ENCODE measurements at places on chromosomes 4 and X. TPM values are rescaled to one million over a fixed set of nuclear protein-coding genes. Genes with fewer than 3 reads are reported as not detected.
A peak's percentile ranks its signal among the peaks of the same experiment; 100 is the strongest.

GRCh38 chr4:148901075-148901705, 459.0 kb upstream of the NR3C2 start:
- no peaks in the 10 kb centered on the region for H3K4me1 ChIP-seq
- no peak overlapping the region for H3K4me3 ChIP-seq
- H3K27ac ChIP-seq = no peak overlapping the region
- H3K36me3 ChIP-seq = no peaks in the 10 kb centered on the region
- H3K27me3 ChIP-seq = no peaks in the 10 kb centered on the region

GRCh38 chr4:167939863-167940616, 152.3 kb upstream of the ANXA10 start:
- H3K4me3 ChIP-seq = no peak overlapping the region
- H3K36me3 ChIP-seq = no peaks in the 10 kb centered on the region
- H3K4me1 ChIP-seq = no peaks in the 10 kb centered on the region
- no peak for DNase-seq

DNA sequence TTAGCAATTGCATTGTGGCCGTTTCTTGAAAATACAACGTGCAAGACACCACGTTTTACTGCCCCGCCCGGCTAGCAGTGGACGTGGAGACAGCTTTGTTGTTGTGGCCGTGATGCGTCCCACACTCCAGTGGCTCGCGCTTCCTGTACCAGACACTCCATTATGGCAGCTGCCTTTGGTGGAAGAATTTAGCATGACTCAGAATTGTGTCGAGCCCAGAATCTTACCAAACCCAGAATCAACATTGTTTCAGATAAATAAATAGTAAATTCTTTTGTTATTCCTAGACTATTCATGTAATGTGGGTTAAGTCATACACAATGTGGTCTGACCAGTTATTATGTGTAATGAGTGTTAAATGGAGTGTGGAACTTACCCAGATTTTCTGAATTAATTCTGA, 25.3 kb upstream of the S100P start:
- peaks cover 12% of the 10 kb centered on the region for H3K27me3 ChIP-seq
- no peak overlapping the region for H3K27ac ChIP-seq
- no peak overlapping the region for H3K4me3 ChIP-seq
- no peaks in the 10 kb centered on the region for H3K4me1 ChIP-seq

DNA sequence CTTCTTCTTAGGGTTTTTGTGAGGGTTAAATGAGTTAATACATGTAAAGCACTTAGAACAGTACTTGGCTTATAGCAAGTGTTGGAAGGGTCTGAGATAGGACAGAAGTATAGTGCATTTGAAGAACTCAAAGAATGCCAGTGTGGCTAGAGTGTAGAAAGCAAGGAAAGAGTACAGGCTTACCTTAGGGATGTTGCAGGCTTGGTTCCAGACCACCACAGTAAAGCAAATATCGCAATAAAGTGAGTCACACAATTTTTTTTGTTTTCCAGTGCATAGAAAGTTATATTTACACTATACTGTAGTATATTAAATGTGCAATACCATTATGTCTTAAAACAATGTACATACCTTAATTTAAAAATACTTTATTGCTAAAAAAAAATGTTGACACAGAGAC, 41.3 kb downstream of the KIF4A start:
- H3K27me3 ChIP-seq = no peaks in the 10 kb centered on the region
- H3K4me3 ChIP-seq = no peak overlapping the region
- no peaks in the 10 kb centered on the region for H3K4me1 ChIP-seq
- no peaks in the 10 kb centered on the region for H3K36me3 ChIP-seq

- H3K27ac ChIP-seq = no peak overlapping the region
- H3K4me1 ChIP-seq = no peaks in the 10 kb centered on the region
- H3K27me3 ChIP-seq = no peaks in the 10 kb centered on the region
- H3K36me3 ChIP-seq = no peaks in the 10 kb centered on the region
- H3K4me3 ChIP-seq = no peak overlapping the region
These were observed 33.6 kb upstream of the SPANXN2 start for GRCh38 chrX:143754183-143754582.

DNA sequence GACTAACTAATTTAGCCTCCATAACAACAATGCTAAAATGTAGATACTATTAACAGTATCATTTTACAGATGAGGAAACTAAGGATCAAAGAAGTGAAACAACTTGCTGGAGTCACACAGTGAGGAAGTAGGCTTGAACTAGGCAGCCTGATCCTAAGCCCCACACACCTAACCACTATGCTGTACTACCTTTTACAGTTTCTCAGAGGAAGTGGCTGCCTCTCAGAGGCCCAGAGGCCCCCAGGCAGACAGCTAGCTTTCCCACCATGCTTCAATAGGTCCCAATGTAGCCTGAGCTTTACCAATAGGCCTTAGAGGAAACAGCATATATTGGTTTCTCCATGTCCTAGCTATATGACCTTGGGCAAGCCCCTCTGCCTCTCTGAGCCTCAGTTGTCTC, 69.4 kb upstream of the PJA1 start:
- no peak overlapping the region for H3K27ac ChIP-seq
- H3K4me1 ChIP-seq = no peaks in the 10 kb centered on the region
- no peak for DNase-seq
- no peak overlapping the region for H3K4me3 ChIP-seq
- no peaks in the 10 kb centered on the region for H3K27me3 ChIP-seq
- no peaks in the 10 kb centered on the region for H3K36me3 ChIP-seq

- H3K4me1 ChIP-seq = no peaks in the 10 kb centered on the region
- no peaks in the 10 kb centered on the region for H3K27me3 ChIP-seq
- no peak for DNase-seq
- H3K4me3 ChIP-seq = no peak overlapping the region
- H3K36me3 ChIP-seq = no peaks in the 10 kb centered on the region
- no peak overlapping the region for H3K27ac ChIP-seq
These were observed 41.6 kb downstream of the AFM start for GRCh38 chr4:73523126-73523525.

DNA sequence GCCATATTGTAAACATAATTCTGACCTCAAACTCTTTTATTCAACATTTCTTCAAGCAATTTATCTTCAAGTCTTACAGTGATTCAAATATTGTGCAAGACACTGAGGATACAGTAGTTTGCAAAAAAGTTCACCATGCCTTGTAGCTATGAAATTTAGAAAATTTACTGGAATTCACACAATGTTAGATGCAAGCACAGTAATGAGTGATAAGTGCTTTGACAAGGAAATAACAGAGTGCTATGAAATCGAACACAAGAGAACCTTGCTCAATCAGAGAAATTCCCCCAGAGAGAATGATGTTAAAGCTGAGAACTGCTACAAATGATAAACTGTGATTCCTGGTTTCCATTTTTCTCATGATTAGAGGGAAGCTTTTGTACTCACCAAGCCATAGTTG, 952.9 kb downstream of the FAT4 start:
- DNase-seq = no peak
- H3K4me3 ChIP-seq = no peak overlapping the region
- H3K4me1 ChIP-seq = no peaks in the 10 kb centered on the region
- H3K27ac ChIP-seq = no peak overlapping the region
- no peaks in the 10 kb centered on the region for H3K36me3 ChIP-seq

DNA sequence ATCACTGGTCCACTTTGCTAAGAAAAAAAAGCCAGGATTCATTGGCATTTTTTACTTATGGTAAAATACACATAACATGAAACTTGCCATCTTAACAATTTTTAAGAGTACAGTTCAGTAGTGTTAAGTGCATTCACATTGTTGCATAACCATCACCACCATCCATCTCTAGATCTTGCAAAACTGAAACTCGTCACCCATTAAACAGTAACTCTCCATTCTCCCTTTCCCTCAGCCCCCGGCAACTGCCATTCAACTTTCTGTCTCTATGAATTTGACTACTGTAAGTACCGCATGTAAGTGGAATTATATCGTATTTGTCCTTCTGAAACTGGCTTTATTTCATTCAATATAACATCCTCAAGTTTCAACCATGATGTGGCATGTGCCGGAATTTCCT, 56.3 kb upstream of the LNX1 start:
- no peak for DNase-seq
- H3K27ac ChIP-seq = peak overlapping the region; percentile 88
- no peak overlapping the region for H3K4me3 ChIP-seq
- H3K4me1 ChIP-seq = peaks cover 4% of the 10 kb centered on the region
- H3K36me3 ChIP-seq = no peaks in the 10 kb centered on the region

GRCh38 chr4:113476800-113477199, 284.7 kb downstream of the CAMK2D start:
- no peaks in the 10 kb centered on the region for H3K27me3 ChIP-seq
- DNase-seq = no peak
- H3K36me3 ChIP-seq = no peaks in the 10 kb centered on the region
- no peak overlapping the region for H3K4me3 ChIP-seq
- H3K4me1 ChIP-seq = no peaks in the 10 kb centered on the region
- H3K27ac ChIP-seq = no peak overlapping the region

- no peak overlapping the region for H3K4me3 ChIP-seq
- H3K27me3 ChIP-seq = no peaks in the 10 kb centered on the region
- H3K4me1 ChIP-seq = no peaks in the 10 kb centered on the region
- H3K27ac ChIP-seq = no peak overlapping the region
These were observed 53.3 kb upstream of the GRPEL1 start for GRCh38 chr4:7121174-7121573.

DNA sequence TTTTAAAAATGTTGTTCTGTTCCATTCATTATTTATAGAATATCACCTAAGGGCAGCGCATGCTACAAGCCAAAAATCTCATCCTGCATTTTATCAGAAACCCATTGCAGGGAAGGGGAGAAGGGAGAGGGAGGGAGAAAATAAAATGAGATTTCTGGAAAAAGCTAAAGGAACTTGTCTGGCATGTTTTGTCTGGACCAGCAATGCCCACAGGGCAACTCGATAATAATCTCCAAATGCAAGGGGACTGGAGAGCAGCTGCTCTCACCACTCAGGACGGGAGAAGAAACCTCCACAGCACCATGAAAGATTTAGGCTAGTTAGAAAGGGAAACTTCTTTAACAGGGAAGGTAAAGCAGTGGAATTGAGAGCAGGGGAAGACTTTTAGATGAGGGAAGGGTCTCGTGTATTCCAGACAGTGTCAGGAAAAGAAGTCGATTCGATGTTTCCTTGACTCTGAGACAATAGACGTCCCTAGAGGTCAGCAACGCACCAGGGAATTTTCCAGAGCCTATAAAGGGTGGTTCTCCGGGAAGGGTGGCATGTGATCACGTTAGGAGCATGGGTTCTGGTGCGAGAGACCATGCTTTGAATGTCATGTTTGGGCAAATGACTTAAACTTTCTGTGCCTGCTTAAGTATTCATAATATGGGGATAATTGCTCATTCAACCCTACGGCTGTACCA, 132.2 kb upstream of the NDP start:
- no peaks in the 10 kb centered on the region for H3K27me3 ChIP-seq
- no peak overlapping the region for H3K27ac ChIP-seq
- no peak for DNase-seq
- H3K4me3 ChIP-seq = no peak overlapping the region
- H3K36me3 ChIP-seq = no peaks in the 10 kb centered on the region

GRCh38 chrX:55056820-55057674, 17.8 kb upstream of the PAGE2B start:
- H3K36me3 ChIP-seq = no peaks in the 10 kb centered on the region
- no peak overlapping the region for H3K4me3 ChIP-seq
- no peaks in the 10 kb centered on the region for H3K4me1 ChIP-seq
- DNase-seq = no peak
- H3K27me3 ChIP-seq = no peaks in the 10 kb centered on the region
- H3K27ac ChIP-seq = no peak overlapping the region

DNA sequence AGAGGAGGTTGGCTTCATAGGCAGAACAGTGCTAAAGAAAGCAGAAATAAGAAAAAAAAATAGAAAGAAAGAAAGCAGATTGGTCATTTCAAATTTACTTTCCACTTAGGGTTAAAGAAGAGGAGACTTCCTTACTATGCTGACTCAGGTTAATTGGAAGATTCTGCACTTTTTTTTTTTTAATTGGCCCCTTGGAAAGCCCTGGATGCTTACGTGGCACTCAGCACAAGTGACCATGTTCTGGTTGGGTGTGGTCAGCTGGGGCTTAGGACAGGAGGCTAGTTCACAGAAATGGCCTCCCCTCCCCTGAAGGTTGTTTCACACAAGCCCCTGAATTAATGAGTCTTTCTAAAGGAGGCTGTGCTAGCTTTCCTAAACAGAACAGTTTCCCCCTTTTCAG, 14.5 kb downstream of the MAGEA9B start:
- no peak overlapping the region for H3K4me3 ChIP-seq
- no peaks in the 10 kb centered on the region for H3K36me3 ChIP-seq
- no peaks in the 10 kb centered on the region for H3K27me3 ChIP-seq
- no peak for DNase-seq
- H3K27ac ChIP-seq = no peak overlapping the region

GRCh38 chr4:166091912-166092510, 219.0 kb downstream of the TLL1 start:
- no peak for DNase-seq
- H3K36me3 ChIP-seq = no peaks in the 10 kb centered on the region
- no peak overlapping the region for H3K4me3 ChIP-seq
- H3K27ac ChIP-seq = no peak overlapping the region
- H3K27me3 ChIP-seq = no peaks in the 10 kb centered on the region
- H3K4me1 ChIP-seq = no peaks in the 10 kb centered on the region

DNA sequence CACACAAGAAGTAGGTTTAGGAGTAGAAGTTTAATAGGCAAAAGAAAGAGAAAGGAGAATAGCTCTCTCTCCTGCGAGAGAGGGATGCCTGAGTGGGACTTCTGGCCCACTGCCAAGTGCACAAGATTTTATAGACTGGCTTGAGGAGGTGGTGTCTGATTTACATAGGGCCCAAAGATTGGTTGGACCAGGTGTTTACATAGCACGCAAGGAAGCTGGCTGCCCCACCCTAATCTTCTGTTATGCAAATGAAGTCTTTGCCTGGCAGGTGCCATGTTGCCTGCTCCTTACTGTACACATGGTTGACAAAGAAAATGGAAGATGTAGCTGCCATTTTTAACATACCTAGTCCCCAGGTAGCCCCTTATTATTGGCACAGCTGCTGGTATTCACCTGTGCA, 170.8 kb upstream of the GATB start:
- H3K4me1 ChIP-seq = no peaks in the 10 kb centered on the region
- H3K27ac ChIP-seq = no peak overlapping the region
- no peaks in the 10 kb centered on the region for H3K27me3 ChIP-seq
- no peak for DNase-seq
- no peaks in the 10 kb centered on the region for H3K36me3 ChIP-seq

- H3K27me3 ChIP-seq = no peaks in the 10 kb centered on the region
- no peaks in the 10 kb centered on the region for H3K4me1 ChIP-seq
- no peak overlapping the region for H3K27ac ChIP-seq
- DNase-seq = no peak
- H3K36me3 ChIP-seq = no peaks in the 10 kb centered on the region
These were observed 1672.7 kb upstream of the PCDH7 start for GRCh38 chr4:29047341-29048041.

Gene TMEM131L
- total RNA-seq = 6.2 TPM

Gene MSX1
- total RNA-seq = 0.25 TPM

Gene PNMA6E
- total RNA-seq = not detected

Gene SPANXA2
- not detected for total RNA-seq

Gene PDLIM3
- 34.9 TPM for total RNA-seq

Gene OTUD6A
- not detected for total RNA-seq

Gene BLTP1
- 80.1 TPM for total RNA-seq

Gene CENPU
- 28.1 TPM for total RNA-seq

Gene ASB12
- 0.40 TPM for total RNA-seq

Gene PCDH10
- total RNA-seq = 0.37 TPM

Gene CSAG1
- total RNA-seq = not detected

Gene CLNK
- total RNA-seq = not detected

Gene NPNT
- total RNA-seq = 39.1 TPM

Gene EDA
- total RNA-seq = 1.9 TPM

Measured in colonic mucosa (tissue), 4 donors.